ENCODE measurements at places on chromosomes 3 and 15.

GRCh38 chr15:31392761-31393401, 66.2 kb downstream of the KLF13 start:
- no peak for DNase-seq

- DNase-seq = no peak
Measured at GRCh38 chr15:48120745-48121144, at the start of gene SLC24A5. Gene SLC24A5, plus strand, starts transcription at chr15:48120990. Its CDS starts 55 bp downstream, at chr15:48121045.

DNA sequence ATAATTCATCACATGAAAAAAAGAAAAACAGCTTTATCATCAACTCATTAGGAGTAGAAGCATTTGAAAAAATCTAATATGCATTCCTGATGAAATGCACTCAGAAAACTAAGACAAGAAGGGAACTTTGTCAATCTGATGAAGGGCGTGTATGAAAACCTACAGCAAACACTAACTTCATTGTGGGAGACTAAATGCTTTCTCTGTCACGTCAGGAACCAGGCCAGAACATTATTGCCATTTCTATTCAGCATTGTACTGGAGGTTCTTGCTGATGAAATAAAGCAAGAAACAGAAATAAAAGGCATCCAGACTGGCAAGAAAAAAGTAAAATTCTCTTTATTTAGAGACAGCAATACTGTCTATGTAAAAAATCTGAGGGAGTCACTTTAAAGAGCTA, 235.2 kb downstream of the GABRB3 start:
- no peak for DNase-seq

DNA sequence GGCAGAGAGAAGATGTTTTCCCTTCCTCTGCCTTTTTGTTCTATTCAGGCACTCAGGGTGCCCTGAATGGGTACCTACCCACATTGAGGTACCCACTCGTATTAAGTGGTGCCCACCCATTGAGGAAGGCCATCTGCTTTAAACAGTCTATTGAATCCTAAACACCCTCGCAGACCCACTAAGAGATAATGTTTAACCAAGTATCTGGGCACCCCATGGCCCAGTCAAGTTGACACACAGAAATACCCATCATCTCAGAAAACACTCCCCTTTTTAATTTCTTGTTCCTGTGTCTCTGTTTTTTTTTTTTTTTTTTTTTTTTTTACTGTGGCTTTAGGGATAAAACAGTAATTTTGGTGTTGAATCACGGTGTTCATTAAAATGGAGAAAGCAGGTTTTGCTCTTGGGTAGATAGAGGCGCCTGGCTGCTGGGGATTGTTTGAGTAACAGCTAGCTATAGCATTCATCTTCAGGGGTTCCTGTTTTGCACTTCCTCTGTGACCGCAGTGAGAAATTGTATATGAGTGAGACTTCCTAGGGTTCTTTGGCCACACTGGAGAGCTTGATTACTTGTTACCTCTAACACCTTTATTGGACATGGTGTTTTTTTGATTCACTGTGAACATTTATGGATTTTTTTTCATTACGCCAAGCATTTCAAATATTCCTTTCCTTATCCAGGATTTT, 259.1 kb downstream of the PTPRG start:
- DNase-seq = no peak

- peak; percentile 14 for DNase-seq
Measured at GRCh38 chr15:77632534-77633133, at the start of gene LINGO1. Gene LINGO1, minus strand, starts transcription at chr15:77632912. Its CDS starts 597 bp downstream, at chr15:77632315.

DNA sequence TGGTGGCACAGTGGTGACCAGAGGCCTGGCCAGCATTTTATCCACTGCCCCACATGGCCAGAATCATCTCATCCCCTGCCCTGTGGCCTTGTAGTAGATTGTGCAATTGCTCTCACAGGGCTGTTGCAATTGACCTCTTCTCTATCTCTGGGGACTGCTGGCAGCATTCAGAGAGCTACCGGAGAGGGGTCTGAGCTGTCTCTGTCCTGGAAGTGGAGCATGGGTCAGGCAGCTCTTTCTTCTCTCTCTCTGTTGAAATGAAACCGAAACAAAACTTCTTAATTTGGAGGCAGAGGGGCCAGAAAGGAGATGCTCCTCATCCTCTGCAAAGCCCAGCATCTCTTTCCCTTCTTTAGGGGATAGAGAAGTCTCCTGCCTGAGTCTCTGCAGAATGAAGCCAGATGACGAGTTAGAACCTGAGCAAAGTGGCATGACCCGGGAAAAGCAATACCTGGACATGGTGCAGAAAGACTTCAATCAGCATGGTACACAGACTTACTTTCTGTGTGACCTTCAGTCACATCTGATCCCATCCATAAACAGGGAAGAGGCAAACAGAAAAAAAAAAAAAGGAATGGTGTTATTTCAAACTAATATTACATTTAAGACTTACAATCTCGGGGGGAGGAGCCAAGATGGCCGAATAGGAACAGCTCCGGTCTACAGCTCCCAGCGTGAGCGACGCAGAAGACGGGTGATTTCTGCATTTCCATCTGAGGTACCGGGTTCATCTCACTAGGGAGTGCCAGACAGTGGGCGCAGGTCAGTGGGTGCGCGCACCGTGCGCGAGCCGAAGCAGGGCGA, 144.5 kb upstream of the BCL6 start:
- peak; percentile 32 for DNase-seq

GRCh38 chr3:33317963-33318709, 40.9 kb downstream of the FBXL2 start:
- DNase-seq = no peak

- peak; percentile 18 for DNase-seq
Measured at GRCh38 chr3:189040656-189041335, 131.0 kb upstream of the TPRG1 start.

GRCh38 chr3:126212620-126213378, 32.4 kb upstream of the ALDH1L1 start:
- DNase-seq = peak; percentile 42

DNA sequence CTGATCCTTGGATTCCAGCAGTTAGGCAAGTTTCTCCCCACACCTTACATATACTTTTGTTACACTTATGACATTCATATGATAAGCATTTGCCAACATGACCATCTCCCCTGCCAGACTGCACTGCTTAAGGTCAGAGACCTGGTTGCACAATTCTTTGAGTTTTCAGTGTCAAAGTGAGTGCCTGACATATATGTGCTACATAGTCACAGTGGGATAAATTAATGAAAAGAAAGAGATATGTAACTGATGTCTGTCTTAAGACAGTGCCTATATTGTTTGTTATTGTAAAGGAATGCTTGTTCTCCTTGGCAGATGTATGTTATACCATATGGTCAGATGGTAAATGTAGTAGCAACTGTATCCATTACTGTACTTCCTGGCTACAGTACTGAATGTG, 3.5 kb upstream of the DCUN1D1 start:
- peak; percentile 40 for DNase-seq

- peak; percentile 56 for DNase-seq
Measured at GRCh38 chr15:98658831-98659699, 10.7 kb downstream of the IGF1R start.

DNA sequence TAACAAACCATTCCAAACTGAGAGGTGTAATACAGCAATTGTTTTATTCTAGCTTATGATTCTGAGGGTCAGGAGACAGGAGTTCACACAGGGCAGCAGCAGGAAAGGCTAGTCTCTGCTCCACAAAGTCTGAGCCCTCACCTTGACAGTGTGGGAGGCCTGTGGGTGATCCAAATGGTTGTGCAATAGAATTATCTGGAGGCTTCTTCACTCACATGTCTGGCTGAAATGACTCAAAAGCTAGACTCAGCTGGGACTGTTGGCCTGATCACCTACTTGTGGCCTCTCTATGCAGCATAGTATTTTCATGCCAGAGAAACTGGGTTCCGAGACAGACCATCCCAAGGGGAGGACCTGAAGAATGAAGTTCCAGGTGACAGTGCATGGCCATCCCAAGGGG, 233.9 kb upstream of the UBE2E2 start:
- DNase-seq = no peak

DNA sequence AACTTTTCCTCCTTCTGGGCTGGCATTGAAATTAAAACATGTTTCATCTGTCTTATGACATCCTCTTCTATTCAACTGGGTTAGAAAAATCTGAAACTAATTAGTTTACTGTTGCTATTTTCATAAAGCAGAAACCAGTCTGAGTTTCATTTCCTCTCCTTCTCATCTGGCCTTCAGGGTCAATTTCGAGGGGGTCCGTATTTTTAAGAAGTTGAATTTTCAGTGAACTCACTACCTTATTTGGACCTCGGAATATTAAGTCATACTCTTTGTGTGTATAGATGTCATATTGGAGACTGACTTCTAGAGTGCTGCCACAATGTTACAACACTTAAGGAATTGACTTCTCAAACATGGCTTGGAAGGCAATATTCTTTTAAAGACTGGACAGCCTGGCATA, 485.9 kb downstream of the SQOR start:
- DNase-seq = no peak

- DNase-seq = no peak
Measured at GRCh38 chr15:77642793-77643430, 10.2 kb upstream of the LINGO1 start.

- DNase-seq = no peak
Measured at GRCh38 chr3:178386880-178387279, 149.4 kb upstream of the KCNMB2 start.

DNA sequence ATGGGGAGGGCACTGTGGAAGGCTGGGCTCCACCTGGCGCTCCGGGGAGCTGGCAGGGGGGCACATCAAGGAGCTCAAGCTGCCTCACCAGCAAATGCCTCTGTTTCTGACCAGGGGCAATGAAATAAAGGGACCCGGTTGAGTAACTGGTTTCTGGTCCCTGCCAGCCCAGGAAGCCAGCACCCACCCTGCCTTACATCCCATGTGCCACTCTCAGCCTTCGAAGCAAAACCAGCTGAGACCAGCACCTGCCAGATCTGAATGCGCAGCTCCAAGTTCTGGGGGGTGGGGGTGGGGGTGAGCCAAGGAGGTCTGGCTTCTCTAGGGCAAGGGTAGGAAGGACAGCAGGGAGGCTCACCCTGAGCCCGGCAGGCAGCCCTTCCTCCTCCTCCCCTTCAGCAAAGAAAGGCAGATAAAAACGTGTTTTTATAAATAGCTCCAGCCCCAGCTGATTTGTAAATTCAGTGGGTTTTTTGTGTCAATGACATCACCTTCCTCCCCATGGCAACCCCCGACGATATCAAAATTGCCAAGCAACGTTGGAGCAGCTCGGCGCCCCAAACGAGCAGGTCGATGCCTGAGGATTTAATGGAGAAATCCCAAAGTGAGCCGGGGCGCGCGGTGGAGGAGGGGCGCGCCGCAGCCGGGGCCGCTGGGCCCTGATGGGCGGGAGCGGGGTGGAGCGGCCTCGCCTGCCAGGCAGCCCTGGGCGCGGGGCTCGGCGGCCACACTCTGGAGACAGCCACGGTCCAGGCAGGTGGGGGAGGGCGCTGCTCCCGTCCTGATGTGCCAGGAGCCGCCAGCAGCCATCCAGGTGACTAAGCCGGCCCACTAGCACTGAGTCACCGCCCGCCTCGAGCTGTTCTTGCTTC, at the start of gene PAK6:
PAK6 (plus strand) TSS at position 532 of the 872 bp plus-strand sequence. CDS start 25,723 bp downstream, outside the sequence.
- peak; percentile 45 for DNase-seq

DNA sequence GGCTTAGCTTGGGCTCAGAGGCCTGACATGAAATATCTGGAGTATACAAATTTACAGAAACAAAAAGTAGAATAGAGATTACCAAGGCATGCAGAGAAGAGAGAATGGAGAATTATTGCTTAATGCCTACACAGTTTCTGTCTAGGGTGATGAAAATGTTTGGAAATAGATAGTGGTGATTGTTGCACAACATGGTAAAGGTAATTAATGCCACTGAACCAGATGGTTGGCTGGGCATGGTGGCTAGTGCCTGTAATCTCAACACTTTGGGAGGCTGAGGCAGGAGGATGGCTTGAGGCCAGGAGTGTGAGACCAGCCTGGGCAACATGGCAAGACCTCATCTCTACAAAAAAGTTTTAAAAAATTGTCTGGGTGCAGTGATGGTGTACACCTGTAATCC, 46.6 kb upstream of the OSBPL11 start:
- no peak for DNase-seq

- DNase-seq = peak; percentile 48
Measured at GRCh38 chr3:16886303-16886683, 1.5 kb downstream of the PLCL2 start.

DNA sequence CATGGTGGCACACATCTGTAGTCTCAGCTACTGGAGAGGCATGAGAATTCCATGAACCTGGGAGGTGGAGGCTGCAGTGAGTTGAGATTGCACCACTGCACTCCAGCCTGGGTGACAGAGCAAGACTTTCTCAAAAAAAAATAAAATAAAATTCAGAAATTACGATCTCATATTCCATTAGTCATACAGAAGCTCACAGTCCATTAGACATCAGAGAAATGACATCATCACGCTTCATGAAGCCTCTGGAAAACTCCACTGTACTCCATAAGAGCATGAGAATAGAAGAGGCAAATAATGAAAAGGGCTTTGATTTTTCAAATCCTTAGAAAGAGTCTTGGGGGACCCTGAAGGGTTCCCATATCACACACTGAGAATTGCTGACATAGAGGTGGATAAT, 145.0 kb upstream of the MITF start:
- DNase-seq = no peak

Measured in cardiac fibroblast (primary cell).